ENCODE measurements at places on chromosomes 12 and 14.

DNA sequence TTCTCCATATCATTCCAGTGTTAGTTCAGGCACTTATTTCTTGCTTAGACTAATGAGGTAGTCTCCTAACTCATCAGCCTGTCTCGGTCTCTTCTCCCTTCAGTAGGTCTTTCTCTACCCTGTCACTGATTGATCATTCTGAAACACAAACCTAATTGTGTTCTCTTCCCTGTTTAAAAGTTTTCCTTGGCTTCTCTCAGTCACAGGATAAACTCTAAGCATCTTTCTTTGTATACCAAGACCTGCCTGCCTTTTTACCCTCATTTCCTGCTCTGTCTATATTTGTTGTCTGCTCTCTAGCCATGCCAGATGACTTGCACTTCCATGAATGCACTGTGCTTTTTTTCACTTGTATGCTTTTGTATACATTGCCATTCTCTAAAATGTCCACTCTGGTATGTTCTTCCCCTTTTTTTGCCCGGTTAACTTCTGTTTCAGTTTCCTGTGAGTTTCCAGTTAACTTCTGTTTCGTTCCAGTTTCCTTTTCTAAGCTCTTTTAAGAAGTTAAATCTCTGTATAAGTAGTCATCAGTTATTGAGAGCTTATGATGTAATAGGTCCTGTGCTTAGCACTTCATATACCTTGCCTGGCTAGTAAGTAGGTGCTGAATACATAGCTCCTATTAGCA lies 12.8 kb downstream of the DIP2B start:
- DNase-seq = no peak

DNA sequence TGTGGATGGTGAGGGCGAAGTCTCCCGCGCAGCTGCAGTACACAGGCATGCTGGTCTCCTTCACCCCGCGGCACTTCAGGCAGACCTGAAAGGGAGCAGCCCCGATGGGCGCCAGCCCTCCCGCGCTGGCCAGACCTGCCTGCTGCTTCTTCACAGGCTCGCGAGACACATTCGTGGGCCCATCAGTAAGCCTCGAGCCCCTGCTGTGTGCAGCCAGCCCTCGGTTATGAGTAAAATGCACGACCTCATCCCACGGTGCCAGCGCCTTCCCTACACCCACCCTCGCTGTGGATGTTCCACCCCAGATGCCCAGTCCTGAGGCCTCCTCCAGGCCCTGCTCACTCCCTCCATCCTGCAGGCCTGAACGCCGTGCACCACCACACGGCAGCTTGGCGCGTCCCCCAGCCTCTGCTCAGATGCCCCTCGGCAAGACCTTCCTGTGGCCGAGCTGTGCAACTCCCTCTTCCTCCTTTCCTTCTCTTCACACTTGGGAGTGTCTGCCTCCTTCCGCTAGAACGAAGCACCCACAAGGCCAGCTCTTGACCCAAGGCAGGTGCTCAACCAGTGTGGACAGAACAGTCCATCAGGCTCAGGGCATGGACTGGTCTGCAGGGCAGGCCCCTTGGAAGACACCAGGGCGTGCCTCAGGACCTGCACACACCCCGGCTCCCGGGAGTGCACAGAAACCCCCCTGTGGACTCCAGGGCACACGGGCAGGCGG lies 6.5 kb downstream of the P2RX2 start:
- no peak for DNase-seq

DNA sequence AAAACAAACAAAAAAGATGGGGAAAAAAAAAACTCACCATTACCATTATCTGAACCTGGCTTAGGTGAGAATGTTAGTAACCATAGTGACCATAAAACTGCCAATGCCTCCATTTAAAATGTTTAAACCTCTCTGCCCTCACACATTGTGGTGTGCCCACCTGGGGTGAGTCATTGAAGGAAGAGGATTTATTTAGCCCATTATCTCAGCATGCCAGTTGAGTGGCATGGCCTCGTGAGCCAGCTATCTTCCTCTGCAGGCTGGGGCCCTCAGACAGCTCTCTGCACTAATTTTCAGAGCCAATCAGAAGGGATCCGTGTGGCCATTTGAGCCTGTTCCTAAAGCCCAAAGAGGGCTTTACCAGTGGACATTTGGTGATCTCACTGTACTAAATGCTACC lies 81.8 kb upstream of the CCDC198 start:
- no peak for DNase-seq

DNA sequence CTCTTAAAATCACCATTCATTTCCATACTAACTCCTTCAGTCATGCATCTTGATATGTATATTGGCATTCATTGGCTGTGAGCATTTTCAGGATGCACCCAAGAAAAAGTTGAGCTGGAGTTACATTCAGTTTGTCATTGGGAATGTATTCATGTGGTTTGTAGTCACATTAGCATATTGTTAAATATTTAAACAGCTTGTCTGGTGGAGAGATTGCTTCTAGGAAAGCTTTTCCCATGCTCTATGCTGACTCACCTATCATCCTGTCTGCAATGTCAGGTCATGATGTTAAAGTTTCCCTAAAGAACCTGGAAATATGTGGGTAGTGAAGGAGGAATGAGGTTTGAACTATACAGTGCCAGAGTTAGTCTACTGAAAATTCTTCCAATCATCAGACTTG lies 583.6 kb downstream of the GALC start:
- DNase-seq = no peak

- DNase-seq = no peak
Observed at GRCh38 chr14:30058401-30058800, 130.8 kb upstream of the PRKD1 start.

DNA sequence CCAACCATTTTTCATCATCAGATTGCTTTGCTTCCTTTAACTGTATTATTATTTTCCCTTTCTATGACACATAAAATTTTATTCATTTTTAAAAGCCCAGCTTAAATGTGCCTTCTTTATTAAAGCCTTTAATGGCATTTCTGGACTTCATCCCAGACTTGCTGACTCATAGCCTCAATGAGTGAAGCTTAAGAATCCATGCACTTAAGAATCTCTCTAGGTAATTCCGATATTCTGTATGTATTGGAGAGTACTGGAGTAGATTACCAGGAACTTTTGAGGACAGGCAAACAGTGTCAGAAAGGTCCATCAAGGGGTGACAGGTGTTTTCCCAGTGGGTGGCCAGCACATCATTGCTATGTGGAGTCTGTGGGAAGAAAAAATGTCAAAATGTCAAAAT lies 107.9 kb downstream of the PTPRQ start:
- peak; percentile 43 for DNase-seq

DNA sequence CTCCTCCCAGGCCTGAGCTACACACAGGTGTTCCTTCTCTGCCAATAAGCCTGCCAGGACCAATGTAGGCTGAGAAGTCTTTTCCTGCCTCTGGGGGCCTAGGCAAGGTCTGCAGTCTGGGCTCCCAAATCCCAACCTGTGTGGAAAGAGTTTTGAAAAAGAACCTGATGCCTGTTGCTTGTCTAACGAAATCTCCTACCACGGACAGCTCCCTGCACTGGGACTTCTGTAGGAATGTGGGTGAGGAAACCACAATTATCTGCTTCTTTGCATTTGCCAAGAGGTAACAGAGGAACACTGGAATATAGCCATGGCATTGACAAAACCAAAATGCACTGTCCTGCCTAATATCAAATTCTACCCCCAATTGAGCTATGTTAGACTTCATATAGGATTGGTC lies 877.0 kb upstream of the TMEM132C start:
- no peak for DNase-seq

DNA sequence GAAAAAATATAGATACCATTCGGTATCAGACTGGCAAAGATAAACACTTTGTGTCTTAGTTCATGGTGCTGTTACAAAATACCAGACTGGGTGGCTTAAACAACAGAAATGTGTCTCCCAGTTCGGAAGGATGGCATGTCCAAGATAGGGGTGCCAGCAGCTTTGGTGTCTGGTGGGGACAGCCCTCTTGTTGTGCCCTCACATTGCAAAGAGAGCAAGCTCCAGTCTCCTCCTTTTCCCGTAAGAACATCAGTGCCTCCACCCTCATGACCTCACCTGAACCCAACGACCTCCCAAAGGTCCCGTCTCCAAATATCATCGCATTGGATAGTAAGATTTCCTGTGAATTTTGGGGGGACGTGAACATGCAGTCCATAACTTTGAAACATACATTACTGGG lies 12.4 kb downstream of the ZBTB42 start:
- DNase-seq = no peak

GRCh38 chr12:45336762-45337596 lies 121.1 kb downstream of the ANO6 start:
- DNase-seq = no peak

DNA sequence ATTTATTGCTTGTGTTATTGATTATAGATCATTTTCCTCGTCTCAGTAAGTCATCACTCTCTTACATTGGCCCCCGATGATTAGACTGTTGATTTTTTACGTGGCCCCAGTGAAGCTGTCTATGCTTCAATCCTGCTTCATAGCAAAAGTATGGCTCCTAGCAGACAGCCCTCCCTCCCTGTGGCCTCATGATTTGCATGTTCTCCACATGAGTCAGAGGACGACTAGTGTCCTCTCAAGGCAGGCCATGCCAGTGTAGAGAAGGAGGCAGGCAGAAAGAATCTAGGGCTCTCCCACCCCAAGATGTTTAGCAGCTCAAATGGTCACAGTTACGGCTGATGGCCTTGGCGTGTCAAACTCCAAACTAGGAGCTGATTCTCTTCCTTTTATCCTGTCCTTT lies 59.6 kb downstream of the FIGNL2 start:
- no peak for DNase-seq

All from D341Med (cell line).